ENCODE measurements at places on chromosomes 1 and 21.

- DNase-seq: no peak
Measured at GRCh38 chr1:76006234-76006633, 68.3 kb upstream of the ST6GALNAC3 start.

GRCh38 chr1:160637821-160638539 is 8.9 kb downstream of the SLAMF1 start:
- peak; percentile 81 for DNase-seq

GRCh38 chr21:42013931-42014330 is 3.8 kb upstream of the ZBTB21 start:
- no peak for DNase-seq

DNA sequence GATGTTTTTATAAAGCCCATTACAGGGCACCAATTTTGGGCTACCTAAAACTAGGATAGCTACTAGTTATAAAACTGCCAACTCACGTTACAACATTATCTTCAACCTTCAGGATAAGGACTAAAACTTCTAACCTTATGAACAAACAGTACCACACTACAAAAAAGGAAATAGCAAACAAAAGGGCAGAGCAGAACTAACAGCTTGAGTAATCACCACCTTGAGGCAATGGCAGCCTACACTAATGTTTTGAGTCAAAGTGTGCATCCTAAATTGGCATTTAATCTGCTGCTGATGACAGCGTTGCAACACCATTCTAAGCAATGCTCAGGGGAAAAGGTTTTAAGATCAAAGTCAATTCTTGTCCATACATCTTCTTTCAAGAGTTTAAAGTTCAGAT is 27.2 kb downstream of the PTP4A2 start:
- no peak for DNase-seq

- no peak for DNase-seq
Measured at GRCh38 chr1:27507960-27508665, 18.1 kb upstream of the WASF2 start.

- no peak for DNase-seq
Measured at GRCh38 chr1:7473223-7474142, 297.6 kb upstream of the VAMP3 start.

- no peak for DNase-seq
Measured at GRCh38 chr1:18256282-18257235, 149.0 kb downstream of the IGSF21 start.

GRCh38 chr1:210516092-210516656 is 187.5 kb downstream of the HHAT start:
- DNase-seq: no peak

DNA sequence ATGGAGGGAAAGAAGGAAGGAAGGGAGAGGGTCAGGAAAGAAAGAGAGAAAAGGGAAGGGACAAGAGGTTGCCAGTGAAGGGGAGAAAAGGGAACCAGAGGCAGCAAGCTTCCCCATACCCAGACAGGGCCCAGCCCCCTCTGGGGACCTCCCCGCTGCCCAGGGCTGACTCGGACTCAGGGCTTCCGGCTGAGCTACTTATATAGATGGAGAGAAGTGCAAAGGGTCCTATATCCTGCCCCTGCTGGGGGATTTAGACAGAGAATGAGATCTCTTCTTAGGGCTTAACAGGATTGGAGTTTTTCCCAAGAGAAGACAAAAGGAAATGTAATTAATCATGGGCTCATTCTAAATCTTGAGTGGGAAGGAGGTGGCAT is at the start of gene ETV3L:
Gene ETV3L (minus strand): TSS at position 176 of the 377 bp plus-strand sequence. CDS start 285 bp downstream, outside the sequence.
- no peak for DNase-seq

- no peak for DNase-seq
Measured at GRCh38 chr1:116170721-116171589, 59.8 kb downstream of the MAB21L3 start.

GRCh38 chr1:9281908-9282695 is 10.6 kb upstream of the SPSB1 start:
- DNase-seq: no peak

GRCh38 chr1:194975913-194976312 is 1632.3 kb downstream of the KCNT2 start:
- no peak for DNase-seq

- no peak for DNase-seq
Measured at GRCh38 chr1:66275601-66276023, 258.3 kb upstream of the SGIP1 start.

DNA sequence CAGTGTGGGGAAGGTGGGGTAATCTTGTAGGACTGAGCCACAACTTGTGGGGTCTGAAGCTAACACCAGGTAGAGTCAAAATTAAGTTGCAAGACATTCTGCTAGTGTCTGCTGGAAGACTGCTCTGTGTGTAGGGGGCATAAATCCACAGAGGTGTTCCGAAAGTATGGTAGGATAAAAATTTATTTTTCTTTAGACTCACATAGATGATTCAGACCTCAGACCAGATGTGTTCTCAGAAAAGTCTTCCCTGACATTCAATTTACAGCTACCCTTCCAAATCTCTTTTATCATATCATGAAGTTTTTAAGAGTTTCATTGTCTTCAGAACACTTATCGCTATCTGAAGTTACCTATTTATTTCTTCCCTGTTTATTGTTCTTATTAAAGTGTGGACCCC is 21.3 kb downstream of the DUSP10 start:
- no peak for DNase-seq

DNA sequence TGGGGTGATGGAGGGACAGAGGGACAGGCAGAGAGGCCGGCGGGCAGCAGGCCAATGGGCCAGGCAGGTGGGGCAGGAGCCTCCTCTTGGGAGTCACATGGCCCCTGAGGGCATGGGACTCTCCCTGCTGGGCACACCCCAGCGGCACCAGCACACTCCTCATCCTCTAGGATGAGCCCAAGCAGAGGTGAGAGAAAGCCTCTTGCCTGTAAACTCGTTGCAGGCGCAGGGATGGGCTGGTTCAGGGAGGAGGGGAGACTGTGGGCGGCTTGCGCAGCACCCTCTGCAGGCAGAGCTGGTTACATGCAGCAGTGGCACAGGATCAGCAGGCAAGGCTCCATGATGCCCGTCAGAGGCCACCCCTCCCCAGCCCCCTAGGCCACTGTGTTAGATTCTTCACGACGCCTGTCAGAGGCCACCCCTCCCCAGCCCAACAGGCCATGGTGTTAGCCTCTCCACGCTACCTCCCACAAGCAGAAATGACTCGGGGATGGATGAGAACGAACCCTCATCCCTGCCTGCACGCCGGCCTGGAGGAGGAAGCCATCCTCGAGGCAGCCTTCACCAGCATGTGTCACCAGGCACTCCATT is 209.7 kb upstream of the VAMP3 start:
- no peak for DNase-seq

DNA sequence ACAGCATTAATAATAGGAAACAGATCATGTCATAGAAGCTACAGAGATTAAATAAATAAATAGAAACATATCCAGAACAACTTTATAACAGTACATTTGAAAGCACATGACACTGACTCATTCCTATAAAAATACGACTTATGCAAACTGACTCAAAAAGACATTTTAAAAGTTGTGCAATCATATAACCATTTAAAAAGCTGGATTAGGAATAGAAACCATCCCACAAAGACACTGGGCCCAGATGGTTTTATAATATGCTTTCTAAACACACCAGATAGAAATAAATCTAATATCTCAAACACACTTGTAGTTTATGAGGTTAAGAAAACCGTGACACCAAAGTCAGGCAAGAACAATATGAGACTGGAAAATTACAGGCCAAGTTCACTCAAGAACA is 47.6 kb downstream of the MATN1 start:
- no peak for DNase-seq

DNA sequence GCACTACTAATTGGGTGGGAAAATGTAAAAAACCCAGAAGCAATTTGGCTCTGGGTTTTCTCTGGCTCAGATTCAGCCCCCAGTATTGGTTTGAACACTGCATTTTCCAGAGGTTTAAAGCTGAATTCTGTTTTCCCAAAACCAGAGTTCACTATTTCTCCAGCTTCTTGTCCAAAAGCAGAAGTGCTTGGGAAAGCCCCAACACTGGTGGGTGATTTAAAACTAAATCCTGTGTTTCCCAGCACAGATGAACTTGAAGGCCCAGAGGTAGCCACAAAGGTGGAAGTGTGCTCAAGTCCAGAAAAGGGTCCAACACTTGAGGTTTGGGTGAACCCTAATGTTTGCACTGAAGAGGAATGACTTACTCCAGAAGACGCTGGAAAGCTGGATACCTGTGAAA is 678 bp downstream of the MCM3AP start:
- no peak for DNase-seq

- DNase-seq: no peak
Measured at GRCh38 chr1:61079898-61080336, 2.4 kb upstream of the NFIA start.

DNA sequence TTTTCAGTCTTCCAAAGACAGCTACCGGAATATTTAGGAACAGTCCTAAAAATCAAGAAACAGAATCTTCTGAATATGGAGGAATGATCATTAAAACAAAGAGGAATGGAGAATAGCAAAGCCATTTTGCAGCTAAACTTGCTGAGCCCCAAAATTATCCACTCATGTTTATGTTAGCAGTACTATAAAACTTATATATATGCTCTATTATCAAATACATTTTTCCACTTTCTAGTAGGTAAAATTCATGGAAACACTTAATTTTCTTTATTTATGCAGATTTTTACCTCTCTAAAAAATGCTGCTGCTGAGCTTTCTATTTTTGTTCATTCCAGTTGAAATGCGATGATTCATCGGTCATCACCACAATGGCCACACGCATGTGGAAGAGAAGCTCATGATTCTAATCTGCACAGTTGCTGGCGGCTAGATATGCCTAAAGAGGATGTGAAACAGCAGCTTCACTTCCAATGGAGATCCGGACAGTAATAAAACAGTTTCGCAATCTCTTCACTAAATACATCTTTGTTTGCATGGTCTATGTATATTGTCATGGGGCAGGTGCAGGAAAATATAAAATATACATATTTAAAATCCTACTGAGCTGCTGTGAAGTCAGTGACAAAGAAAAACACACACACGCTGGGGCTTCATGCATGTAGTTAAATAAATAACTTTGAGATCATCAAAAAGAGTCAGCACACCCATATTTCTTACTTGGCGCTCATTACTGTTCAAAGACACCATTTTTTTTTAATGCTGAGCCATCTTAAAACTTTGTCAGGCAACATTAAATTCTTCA is 292.2 kb downstream of the SMYD3 start:
- DNase-seq: no peak

- DNase-seq: no peak
Measured at GRCh38 chr1:229642376-229642775, 16.3 kb downstream of the URB2 start.

GRCh38 chr1:159132271-159132881 is 39.0 kb upstream of the CADM3 start:
- peak; percentile 42 for DNase-seq

DNA sequence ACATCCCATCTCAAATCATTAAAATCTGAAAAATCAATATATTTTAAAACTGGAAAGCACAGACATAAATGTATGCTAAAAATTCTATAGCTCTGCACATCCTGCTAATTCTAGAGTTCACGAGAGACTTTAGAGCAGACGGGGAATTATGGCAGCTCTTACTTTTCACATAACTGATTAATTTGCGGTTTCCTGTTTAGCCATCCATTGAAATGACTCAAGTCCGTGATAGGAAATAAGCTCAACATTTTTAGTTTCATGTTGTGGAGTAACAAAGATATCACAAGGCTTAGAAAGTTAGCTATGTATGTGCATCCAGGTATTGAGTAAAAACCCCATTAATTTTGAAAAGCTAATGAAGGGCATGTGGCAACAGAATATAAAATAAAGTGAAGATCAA is 123.2 kb downstream of the SMYD2 start:
- DNase-seq: no peak

DNA sequence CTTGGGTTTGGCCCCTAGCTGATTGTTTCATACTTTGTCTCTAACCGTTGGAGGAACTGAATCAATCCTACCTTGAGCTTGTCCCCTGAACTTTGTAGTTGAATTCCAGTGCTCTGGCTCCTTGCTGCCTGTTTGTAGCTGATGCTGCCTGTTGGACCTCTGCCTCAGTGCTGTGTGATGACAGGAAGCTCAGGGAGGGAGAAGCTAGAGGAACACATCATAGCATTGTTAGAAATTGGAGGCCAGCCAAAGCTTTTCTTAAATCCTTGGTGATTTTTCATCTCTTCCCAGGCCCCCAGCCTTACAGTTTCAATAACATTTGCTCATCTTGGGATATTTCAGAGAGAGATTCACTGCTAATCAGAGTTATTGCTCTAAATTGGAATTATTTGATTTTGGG is 34.0 kb downstream of the MACF1 start:
- no peak for DNase-seq

- DNase-seq: peak; percentile 85
Measured at GRCh38 chr1:204453141-204453772, 41.3 kb downstream of the PIK3C2B start.

GRCh38 chr1:121408354-121408753 is 223.6 kb downstream of the SRGAP2C start:
- DNase-seq: no peak

GRCh38 chr1:37797750-37798345 is 4.2 kb downstream of the MANEAL start:
- no peak for DNase-seq

DNA sequence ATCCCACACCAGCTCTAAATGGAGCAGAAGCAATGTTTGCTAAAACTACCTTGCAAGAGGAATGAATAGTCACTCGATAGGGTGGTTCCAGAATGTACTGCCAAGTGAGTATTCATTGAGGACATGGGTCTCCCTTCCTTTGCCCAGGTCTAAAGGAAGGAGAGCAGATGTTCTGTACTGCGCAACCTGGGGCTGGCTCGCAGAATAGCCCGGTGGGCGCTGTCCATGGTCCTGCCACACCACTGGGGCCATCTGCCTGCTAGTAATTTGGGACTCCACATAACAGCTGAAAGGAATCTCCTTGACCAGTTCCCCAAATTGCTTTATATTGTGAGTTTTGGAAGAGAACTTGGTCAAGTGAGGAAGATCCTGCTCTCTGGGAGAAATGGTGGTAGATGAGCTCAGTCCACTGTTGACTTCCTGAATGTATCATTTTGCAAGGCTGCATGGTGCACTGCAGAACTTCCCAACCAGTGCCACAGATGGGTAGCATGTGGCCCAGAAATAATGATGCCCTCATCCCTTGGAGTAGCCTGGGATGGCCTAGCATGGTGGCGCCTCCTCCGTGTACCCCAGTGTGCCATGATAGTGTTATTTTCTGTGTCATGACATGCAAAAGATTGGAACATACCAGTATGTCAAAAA is 5.7 kb downstream of the SLC6A17 start:
- peak; percentile 13 for DNase-seq

DNA sequence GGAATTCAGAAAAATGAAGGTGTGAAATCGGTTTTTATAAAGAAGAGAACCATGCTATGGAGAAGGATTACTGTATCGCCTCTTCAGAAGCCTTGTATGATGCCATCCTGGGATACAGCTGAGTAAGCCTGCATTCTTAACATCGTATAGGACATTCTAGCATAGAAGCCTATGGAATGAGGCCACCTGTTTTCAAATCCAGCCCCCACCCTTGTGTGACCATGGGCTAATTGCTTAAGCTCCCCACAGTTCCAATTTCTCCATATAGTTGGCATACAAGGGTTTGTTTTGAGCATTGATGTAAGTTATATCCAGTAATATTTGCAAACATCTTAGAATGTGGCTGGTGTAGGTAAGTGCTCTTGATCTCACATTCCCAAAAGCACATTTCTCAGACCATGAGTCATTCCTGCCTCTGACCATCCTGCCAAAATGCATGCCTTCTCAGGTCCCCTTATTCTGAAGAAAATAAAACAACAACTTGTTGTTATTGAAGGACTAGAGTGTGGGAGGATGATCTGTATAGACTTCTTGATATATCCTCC is 1.5 kb downstream of the OR14A2 start:
- no peak for DNase-seq

- DNase-seq: no peak
Measured at GRCh38 chr1:64124704-64125440, 78.6 kb upstream of the UBE2U start.

GRCh38 chr1:161936786-161937185 is 86.9 kb downstream of the OLFML2B start:
- no peak for DNase-seq

Measured in CD4-positive, alpha-beta T cell treated with Interleukin-6 at 100 ng/mL for 8 hours (primary cell).